ENCODE measurements at places on chromosomes 13 and 19.
A peak's percentile ranks its signal among the peaks of the same experiment; 100 is the strongest.

DNA sequence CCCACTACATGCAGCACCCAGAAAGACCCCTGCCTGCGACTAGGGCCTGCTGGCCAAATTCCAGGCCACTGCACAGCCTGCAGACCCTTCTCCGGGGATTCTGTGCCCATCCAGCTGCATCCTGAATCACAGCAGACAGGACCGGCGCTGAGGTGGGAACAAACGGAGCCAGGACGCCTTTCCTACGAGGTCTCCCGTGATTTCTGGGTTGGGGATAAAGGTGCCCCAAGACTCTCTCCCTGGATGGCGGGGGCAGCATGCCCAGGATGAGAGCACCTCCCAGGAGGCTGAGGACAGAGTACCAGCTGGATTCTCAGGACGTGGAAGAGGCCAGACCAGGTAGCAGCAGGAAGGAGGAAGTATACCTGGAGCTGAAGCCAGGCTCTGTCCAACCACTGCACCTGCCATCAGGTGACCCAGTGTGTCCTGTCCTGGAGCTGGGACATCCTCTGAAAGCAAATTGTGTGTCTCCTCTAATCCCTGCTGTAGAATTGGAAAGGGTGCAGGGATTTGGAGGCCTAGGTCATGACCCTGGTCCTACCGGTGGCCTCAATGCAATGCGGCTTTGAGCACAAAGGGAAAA is 3.4 kb upstream of the FUT5 start:
- no peak overlapping the region for H3K27ac ChIP-seq
- no peaks in the 10 kb centered on the region for H3K36me3 ChIP-seq
- DNase-seq: no peak

- H3K27me3 ChIP-seq: peaks cover 5% of the 10 kb centered on the region
- DNase-seq: no peak
- no peaks in the 10 kb centered on the region for H3K36me3 ChIP-seq
- no peak overlapping the region for H3K4me3 ChIP-seq
Observed at GRCh38 chr13:44340508-44340907, 33.1 kb upstream of the SERP2 start.

GRCh38 chr13:75636436-75637180 is 478 bp downstream of the LMO7 start:
- H3K36me3 ChIP-seq: no peaks in the 10 kb centered on the region
- peak overlapping the region; percentile 86 for H3K4me3 ChIP-seq

GRCh38 chr13:54845351-54845965 is 1816.8 kb downstream of the OLFM4 start:
- H3K4me3 ChIP-seq: no peak overlapping the region
- DNase-seq: no peak
- H3K4me1 ChIP-seq: no peaks in the 10 kb centered on the region

DNA sequence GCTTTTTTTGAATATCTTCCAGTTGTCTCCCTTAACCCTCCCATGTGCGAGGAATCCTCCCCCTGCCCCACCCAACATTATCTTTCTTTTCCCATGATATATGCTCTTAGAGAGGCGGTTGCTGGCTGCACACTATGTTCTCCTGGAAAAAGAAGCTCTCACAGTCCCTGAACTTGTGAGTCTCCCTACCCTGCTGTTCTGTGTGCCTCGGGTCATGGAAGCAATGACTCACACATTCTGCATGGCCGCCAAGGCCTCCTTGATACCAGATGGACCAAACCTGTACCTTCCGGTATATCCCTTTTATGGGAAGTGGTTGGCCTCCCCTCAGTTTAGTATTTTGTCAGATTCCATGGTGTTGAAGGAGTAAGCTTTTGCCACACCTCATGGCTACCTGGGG is 705.4 kb downstream of the SLITRK6 start:
- no peaks in the 10 kb centered on the region for H3K4me1 ChIP-seq
- H3K4me3 ChIP-seq: no peak overlapping the region
- DNase-seq: no peak
- H3K27me3 ChIP-seq: no peaks in the 10 kb centered on the region
- no peaks in the 10 kb centered on the region for H3K36me3 ChIP-seq
- H3K27ac ChIP-seq: no peak overlapping the region

Data from T-helper 17 cell (primary cell).